ENCODE measurements at places on chromosomes 12 and 14.

GRCh38 chr14:62889364-62889763 lies 155.9 kb downstream of the KCNH5 start:
- no peak for DNase-seq

- no peak for DNase-seq
Observed at GRCh38 chr12:100976735-100977134, 182.2 kb downstream of the ANO4 start.

DNA sequence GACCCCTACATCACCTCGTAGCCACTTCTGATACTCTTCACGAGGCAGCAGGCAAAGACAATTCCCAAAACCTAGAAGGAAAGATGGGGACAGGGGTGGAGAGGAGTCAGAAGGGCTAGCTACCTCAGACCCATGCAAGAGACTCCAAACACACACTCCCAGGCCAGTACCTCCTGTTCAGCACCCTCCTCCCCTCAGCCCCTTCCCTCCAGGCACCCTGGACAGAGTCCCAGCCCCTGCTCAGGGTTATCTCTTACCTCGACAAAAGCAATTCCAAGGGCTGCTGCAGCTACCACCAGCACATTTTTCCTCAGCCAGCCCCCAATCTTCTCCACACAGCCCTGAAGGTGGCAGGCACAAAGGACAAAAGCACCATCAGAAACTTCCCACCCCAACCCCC lies 3.3 kb downstream of the CD63 start:
- no peak for DNase-seq

DNA sequence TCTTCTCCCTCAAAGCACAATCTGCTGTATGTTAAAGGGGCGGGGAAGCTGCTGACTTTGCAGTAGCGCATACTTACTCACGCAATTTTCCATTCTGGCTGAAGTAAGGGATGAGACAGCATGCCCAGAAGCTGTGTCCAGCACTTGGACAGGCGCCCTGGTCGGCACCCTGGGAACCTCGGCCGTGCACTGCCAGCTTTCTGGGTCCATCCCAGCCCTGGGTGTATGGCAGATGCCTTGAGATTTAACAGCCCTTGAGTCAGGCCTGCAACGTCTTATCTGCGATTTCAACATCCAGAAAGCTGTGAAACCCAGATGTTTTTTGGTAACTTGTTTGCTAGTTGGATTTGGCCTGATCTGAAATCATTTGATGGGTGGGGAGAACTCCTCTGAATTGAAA lies 16.1 kb downstream of the EML1 start:
- DNase-seq = no peak

DNA sequence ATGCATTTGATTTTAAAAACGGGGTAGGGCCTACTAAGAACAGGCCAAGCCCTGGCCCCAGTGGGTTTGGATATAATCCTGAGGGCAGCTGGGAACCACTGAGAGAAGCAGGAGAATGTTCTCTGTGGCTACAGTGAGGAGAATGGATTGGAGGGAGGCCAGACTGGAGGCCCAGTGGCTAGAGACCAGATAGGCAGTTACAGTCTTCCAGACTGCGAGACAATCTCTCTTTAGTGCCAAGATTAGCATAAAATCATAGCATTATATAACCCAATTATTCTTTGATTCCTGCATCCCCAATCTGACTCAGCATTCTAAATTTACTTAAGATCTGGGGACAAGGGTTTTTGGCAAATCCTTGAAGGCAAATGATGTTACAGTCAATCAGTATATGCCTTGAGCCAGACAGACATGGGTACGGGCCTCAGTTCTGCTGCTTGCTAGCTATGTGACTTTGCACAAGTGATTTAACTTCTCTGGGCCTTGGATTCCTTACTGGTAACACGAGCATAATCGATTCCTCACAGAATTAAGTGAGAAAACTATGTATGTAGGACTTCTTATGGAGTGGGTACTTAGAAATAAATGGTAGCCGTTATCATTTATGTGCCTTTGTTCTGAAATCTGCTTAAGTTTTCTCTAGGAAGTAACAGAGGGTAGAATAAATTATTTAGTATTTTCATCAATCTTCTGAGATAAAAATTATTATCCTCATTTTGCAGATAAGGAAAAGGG lies 18.3 kb downstream of the NINJ2 start:
- DNase-seq = peak; percentile 58

GRCh38 chr12:65518771-65519170 lies 240.3 kb downstream of the MSRB3 start:
- DNase-seq = no peak

- DNase-seq = peak; percentile 48
Observed at GRCh38 chr14:103206836-103207387, 83.7 kb downstream of the TNFAIP2 start.

DNA sequence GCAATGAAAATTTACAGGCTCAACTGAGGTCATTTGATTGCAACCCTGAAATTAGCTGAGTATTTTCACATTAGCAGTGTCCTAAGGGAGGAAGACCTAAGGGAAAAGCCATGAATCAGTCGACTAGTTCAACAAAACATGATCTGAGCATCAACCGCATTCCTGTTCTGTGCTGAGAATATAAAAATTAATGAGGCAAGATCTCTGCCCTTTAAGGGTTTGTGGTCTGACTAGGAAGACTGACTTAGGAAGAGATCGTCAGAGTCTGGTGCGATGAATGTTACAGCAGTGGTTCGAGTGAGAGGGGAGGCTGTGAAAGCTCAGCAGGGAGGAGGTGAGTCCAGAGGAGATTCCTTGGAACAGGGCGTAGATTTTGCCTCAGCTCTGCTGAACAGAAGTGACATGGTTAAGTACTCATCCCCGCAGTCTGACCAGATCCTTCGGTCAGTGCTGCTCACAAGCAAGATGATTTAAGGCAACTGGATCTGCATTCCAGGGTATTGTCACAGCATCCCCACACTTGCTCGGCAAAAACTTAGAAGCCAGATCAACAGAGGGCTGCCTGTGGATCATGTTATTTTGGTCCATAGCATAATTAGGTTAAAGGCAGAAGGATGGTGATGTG lies 49.6 kb downstream of the BMAL2 start:
- peak; percentile 16 for DNase-seq

DNA sequence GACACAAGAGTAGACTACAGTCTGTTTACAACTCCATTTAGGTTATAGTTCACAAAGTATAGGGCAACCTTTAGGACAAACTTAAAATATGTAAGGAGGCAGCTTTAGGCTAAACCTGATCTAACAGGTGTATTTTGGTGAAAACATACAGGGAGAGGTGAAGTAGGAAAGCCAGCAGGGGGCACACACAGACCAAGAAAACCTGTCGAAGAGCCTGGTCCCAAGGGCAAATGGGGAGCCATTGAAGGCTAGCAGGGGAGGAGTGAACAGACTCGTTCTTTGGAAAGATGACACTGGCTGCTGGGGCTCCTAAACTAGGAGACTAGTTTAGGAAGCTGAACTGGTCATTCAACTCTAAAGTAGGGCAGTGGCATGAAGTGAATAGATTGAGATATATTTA lies 138.8 kb upstream of the WSCD2 start:
- peak; percentile 20 for DNase-seq

GRCh38 chr12:48862760-48863159 lies 2.9 kb downstream of the RND1 start:
- DNase-seq = no peak

GRCh38 chr12:85755760-85756159 lies 80.4 kb downstream of the RASSF9 start:
- DNase-seq = no peak

- peak; percentile 35 for DNase-seq
Observed at GRCh38 chr12:104763168-104763805, 194.8 kb downstream of the SLC41A2 start.

DNA sequence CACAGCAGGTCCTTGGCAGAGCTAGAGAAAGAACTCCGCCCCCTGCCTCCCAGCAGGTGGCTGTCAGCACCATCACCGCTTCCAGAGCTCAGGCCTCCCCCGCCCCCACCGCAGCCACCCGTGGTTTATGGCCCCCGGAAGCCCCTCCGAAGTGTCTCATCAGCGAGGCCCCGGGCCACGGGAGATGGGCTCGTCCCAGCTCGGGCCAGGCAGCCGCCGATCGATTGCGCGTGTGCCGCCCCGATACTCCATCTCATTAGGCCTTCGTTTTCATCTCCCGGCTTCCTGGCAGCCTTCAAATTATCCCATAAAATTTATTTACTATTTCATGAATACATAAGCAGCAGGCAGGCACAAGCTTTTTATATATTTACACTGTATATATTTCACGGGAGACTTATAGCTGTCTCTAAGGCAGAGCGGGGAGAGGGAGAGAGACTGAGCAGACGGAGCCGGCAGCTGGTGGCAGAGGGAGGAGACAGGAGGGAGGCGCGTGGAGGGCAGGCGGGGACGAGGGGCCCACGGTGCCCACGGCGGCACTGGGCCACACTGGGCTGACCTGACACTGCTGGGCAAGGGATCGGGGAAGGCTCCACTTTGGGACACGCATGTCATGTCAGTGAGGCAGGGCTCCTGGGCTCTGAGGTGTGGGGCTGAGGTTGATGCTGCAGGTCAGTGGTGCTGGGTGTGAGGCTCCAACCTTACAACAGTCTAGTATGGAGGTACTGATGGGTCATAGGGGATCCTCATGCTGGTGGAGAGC lies 241.2 kb downstream of the RBM19 start:
- no peak for DNase-seq
